Brain pericyte (primary cell): ENCODE measurements at places on chromosomes 12 and 14.

DNA sequence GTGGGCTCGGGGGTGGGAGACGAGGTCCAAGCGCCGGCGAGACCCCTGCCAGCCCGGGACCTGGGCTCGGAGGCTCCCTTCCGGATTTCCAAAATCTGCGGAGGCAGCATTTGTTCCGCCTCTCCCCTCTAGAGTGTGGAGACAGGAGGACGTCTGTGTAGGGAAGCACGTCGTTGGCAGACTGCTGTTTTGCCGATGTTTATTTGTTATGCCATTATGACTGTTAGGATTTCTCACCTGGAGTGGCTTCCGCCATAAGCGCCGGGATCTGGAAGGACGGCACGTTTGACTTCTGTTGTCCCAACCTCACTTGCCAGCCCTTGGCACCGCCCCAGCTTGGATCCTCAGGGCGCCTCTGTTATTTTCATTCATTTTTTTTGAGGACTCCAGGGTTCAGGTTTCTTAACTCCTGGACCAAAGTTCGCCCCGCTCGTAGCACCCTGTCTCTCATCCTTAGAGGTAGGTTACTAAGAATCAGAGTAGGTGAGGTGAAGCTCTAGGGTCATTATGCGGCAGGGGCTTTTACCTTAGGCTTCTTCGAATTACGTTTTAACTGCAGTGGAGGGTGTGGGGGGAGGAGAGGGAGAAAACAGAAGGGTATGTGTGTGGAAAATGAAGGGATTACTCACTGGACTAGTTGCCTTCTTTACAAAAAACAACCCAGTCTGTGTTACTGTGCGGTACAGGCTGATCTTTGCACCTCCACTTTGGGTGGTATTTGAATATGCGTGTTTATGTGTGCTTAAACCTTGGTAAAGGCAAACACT is 547 bp upstream of the PYGL start:
- no peak for DNase-seq

DNA sequence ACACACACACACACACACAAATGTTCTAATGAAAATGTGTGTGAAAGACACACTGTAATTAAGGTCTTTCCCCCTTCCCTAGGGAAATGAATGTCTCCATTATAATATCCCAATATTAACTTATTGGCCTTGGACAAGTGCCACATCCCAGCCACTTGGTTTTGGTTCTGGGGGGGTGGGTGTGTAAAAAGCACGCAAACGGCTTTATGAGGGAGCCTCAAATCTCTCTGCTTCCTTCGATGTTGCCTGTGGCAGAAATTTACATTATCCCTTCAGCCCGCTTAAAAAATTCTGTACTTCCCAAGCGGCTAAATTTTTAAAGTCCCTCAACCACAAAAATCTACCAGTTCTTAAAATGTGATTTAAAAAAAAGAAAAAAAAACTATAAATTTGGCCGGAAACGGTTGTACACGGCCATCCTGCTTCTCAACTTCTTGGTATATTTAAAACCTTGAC is 432 bp downstream of the C14orf93 start:
- DNase-seq: no peak

- peak; percentile 54 for DNase-seq
Observed at GRCh38 chr12:79690638-79691510, at the start of gene PAWR. Gene PAWR, minus strand, starts transcription at chr12:79690964. Its CDS starts 720 bp downstream, at chr12:79690244.

DNA sequence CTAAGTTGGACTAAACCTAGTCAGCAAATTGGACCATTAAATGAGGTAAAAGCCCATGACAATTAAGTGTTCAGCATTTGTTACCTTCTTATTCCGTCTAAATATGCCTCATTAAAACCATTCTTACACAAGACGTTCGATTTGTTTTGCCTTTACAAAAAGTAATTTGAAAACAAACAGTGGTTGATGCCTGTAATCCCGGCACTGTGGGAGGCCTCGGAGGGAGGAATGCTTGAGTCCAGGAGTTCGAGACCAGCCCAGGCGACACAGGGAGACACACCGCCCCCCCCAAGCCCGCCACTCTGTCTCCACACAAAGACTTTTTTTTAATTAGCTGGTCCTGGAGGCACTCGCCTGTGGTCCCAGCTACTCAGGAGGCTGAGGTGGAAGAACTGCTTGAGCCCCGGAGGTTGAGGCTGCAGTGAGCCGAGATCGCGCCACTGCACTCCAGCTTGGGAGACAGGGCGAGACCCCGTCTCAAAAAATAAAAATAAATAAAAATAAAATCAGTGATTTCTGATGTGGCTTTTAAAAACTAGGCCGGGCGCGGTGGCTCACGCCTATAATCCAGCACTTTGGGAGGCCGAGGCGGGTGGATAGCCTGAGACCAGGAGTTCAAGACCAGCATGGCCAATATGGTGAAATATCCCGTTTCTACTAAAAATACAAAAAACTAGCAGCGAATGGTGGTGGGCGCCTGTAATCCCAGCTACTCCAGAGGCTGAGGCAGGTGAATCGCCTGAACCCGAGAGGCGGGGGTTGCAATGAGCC is 856 bp upstream of the EIF4B start:
- no peak for DNase-seq

DNA sequence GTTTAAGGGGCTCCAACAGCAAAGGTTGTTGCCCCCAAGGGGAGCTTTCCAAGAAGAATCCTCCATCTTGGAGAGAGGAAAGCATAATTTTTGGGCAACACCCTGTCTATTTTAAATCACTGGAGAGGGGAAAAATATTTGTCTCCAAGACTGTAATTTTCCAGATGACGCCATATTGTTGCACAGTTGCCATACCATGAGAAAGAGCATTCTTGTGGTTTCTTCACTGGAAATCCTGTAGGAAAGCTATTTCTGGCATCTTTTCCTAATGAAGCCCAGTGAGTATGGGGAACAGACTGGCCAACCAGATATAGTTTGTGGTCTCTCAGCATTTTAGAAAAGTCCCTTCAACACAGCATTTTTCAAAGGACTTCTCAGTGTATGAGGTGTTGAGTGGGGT is 88.1 kb upstream of the MANSC4 start:
- no peak for DNase-seq

GRCh38 chr14:60485057-60485597 is 736 bp downstream of the C14orf39 start:
- DNase-seq: no peak

DNA sequence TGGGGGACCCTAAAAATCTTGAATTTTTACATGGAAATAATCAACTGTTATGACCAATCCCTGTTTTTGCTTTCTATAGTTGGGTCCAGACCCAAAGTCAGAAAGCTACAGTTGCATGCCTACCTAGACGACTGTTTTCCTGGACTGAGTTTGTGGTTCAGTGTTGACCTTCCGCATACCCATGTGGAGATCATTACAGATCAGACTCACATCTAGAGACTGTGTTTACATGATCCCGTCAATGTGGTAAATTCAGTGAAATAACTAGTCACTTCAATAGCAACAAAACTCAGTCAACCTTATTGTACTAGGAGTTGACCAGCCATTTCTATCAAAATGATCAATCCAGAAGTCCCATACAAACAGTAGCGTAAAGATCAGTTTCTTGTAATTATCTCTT is 257.6 kb downstream of the EGLN3 start:
- DNase-seq: peak; percentile 76

DNA sequence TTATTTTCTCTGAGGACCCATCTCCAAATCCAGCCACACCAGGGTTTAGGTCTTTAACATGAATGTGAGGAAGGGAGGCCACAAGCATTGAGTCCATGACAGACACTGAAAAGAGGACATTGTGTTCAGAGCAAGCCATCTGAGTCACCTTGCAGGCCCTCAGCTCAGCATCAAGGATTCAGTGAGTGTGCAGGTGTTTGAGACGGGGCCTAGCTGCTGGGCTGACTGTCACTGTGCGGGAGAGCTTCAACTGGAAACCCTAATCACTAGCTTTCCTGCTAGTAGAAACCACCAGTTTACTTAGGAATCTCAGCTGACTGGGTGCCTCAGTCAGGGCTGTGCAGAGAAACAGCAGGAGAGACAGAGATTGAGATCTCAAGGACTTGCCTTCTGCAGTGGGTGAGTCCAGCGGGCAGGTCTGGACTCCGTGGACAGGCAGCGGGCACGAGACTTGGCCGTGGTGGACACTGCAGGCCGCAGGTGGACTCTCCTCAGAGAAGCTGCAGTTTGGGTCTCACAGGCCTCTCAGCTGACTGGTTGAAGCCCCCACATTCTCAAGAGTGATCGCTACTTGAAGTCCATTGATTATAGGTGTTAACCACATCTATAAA is 86.1 kb upstream of the DYNC1H1 start:
- no peak for DNase-seq

- DNase-seq: no peak
Observed at GRCh38 chr12:74337951-74338350, 199.7 kb upstream of the ATXN7L3B start.

- no peak for DNase-seq
Observed at GRCh38 chr14:91284146-91284790, 39.8 kb upstream of the GPR68 start.

GRCh38 chr12:113216027-113216426 is 5.2 kb upstream of the TPCN1 start:
- DNase-seq: no peak

DNA sequence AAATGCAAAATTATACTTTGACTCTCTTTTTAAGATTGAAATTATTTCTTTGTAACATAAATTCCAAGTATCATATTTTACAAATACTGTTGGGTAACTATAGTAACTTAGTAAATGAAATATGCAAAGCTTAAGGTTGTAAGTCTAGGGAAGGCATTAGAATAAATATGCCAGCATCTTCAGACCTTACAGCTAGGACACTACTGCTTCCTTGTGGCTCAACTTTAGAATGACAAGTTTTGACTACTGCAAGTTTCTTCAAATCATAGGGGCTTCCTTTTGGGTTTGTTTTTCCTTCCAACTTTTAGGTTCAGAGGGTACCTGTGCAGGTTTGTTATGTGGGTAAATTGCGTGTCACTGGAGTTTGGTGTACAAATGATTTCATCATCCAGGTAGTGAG is 17.7 kb upstream of the ANP32D start:
- DNase-seq: no peak

- DNase-seq: no peak
Observed at GRCh38 chr12:42631513-42631912, 42.0 kb upstream of the PRICKLE1 start.

DNA sequence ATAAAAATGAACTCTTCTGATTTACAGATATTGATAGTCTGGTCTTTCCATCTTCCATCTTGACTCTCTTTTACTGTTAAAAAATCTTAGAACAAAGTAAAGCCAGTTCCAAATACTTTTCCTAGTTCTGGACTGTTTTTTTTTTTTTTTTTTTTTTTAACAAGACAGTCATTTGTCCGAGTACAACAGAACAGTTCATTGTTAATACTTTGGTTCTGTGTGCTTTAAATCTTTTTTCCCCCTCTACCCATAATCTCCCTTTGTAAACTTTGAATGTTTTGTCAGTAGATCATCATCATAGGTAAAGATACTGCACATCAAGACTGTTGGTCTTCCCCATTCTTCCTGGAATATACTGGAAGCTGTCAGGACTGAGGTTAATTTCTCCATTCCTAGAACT is 38.0 kb downstream of the ADIPOR2 start:
- no peak for DNase-seq

GRCh38 chr12:100827901-100828520 is 33.4 kb downstream of the ANO4 start:
- no peak for DNase-seq
